ENCODE measurements at places on chromosomes 2 and 18. TPM values are rescaled to one million over a fixed set of nuclear protein-coding genes. Genes with fewer than 3 reads are reported as not detected.
A peak's percentile ranks its signal among the peaks of the same experiment; 100 is the strongest.

DNA sequence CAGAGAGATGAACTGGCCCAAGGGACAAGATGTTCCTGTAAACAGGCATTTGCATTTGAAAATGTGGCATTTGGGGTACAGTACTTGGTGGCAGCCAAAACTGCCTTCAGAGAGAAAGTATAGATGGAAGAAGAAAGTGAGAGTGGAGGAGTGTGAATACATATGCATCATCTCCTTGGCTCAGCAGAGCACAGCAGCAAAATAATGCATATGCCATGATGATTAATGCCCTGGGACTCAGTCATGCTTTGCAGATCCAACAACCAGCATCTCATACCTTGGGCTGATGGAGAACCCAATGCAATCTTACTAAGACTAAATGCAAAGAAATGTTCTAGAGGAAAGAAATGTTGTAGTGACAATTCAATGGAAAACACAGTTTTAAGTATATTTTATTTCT, 29.7 kb upstream of the CYTIP start:
- H3K27ac ChIP-seq = no peak overlapping the region
- H3K4me3 ChIP-seq = no peak overlapping the region
- DNase-seq = no peak
- H3K4me1 ChIP-seq = peaks cover 7% of the 10 kb centered on the region
- H3K36me3 ChIP-seq = no peaks in the 10 kb centered on the region

SPP2 gene
- not detected for total RNA-seq

GRCh38 chr18:13412017-13412416, 193.5 kb downstream of the LDLRAD4 start:
- H3K36me3 ChIP-seq = no peaks in the 10 kb centered on the region
- H3K4me3 ChIP-seq = no peak overlapping the region
- H3K4me1 ChIP-seq = no peaks in the 10 kb centered on the region
- H3K27ac ChIP-seq = no peak overlapping the region

GRCh38 chr2:8752385-8752784, 70.5 kb downstream of the ID2 start:
- no peak for DNase-seq
- no peak overlapping the region for H3K27ac ChIP-seq
- no peak overlapping the region for H3K4me3 ChIP-seq
- no peaks in the 10 kb centered on the region for H3K27me3 ChIP-seq
- no peaks in the 10 kb centered on the region for H3K4me1 ChIP-seq

PTH2R gene
- total RNA-seq = not detected

DNA sequence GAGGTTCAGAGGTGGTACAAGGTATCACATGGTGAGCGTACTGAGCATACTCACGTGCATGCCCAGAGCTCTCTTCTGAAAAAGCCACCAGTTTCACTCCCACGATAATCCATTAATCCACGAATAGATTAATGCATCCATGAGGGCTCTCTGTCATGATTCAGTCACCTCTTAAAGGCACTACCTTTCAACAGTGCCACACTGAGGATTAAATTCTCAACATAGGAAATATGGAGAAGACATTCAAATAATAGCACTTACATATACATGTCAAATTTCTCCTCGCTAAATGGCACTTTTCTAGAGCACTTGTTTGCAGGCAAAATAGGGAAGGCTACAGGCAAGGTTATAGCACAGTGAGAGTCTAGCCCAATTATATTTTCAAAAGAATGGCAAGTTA, 825.9 kb downstream of the TRIB2 start:
- no peak overlapping the region for H3K27ac ChIP-seq
- peaks cover 37% of the 10 kb centered on the region for H3K4me1 ChIP-seq
- no peaks in the 10 kb centered on the region for H3K36me3 ChIP-seq
- DNase-seq = no peak

GRCh38 chr2:221602938-221603337, 30.8 kb upstream of the EPHA4 start:
- no peaks in the 10 kb centered on the region for H3K4me1 ChIP-seq
- H3K27me3 ChIP-seq = no peaks in the 10 kb centered on the region
- H3K36me3 ChIP-seq = no peaks in the 10 kb centered on the region
- H3K4me3 ChIP-seq = no peak overlapping the region
- no peak for DNase-seq

- DNase-seq = no peak
- H3K4me3 ChIP-seq = no peak overlapping the region
- H3K36me3 ChIP-seq = no peaks in the 10 kb centered on the region
- no peak overlapping the region for H3K27ac ChIP-seq
- no peaks in the 10 kb centered on the region for H3K27me3 ChIP-seq
Observed at GRCh38 chr2:85775406-85776381, 21.9 kb downstream of the ATOH8 start.

- no peaks in the 10 kb centered on the region for H3K36me3 ChIP-seq
- H3K27me3 ChIP-seq = no peaks in the 10 kb centered on the region
- no peaks in the 10 kb centered on the region for H3K4me1 ChIP-seq
- no peak for DNase-seq
Observed at GRCh38 chr2:52613064-52613463, 1154.5 kb upstream of the CHAC2 start.

GRCh38 chr2:38765149-38765548, 12.9 kb upstream of the GEMIN6 start:
- no peak overlapping the region for H3K27ac ChIP-seq
- H3K36me3 ChIP-seq = no peaks in the 10 kb centered on the region
- no peak for DNase-seq
- H3K4me3 ChIP-seq = no peak overlapping the region
- H3K27me3 ChIP-seq = no peaks in the 10 kb centered on the region

DNA sequence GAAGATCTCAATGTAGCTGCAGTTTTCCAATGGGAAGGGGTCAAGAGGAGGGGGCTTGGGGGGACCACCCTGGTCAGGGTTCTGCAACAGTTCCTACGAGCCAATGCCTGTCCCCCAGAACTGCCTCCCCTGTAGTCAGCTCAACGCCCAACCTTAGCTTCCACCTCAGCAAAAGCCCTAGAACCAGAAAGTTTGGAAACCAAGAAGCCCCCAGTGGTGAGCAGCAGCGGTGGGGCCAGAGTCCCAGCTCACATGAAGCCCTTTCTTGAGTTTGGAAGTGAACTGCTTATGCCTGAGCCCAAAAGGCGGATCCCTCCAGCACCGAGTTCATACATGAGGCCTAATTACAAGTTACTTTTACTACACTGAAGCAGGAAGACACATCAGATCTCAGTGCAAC, 162.4 kb downstream of the HDAC4 start:
- H3K36me3 ChIP-seq = no peaks in the 10 kb centered on the region
- H3K27me3 ChIP-seq = no peaks in the 10 kb centered on the region
- no peak overlapping the region for H3K27ac ChIP-seq
- H3K4me1 ChIP-seq = peaks cover 5% of the 10 kb centered on the region
- H3K4me3 ChIP-seq = no peak overlapping the region

GRCh38 chr2:109613081-109613921, 465 bp downstream of the SEPTIN10 start:
- peak overlapping the region; percentile 66 for H3K4me3 ChIP-seq
- no peaks in the 10 kb centered on the region for H3K36me3 ChIP-seq
- peak; percentile 47 for DNase-seq
- no peaks in the 10 kb centered on the region for H3K27me3 ChIP-seq
- H3K4me1 ChIP-seq = peaks cover 35% of the 10 kb centered on the region
- peak overlapping the region; percentile 98 for H3K27ac ChIP-seq

DNA sequence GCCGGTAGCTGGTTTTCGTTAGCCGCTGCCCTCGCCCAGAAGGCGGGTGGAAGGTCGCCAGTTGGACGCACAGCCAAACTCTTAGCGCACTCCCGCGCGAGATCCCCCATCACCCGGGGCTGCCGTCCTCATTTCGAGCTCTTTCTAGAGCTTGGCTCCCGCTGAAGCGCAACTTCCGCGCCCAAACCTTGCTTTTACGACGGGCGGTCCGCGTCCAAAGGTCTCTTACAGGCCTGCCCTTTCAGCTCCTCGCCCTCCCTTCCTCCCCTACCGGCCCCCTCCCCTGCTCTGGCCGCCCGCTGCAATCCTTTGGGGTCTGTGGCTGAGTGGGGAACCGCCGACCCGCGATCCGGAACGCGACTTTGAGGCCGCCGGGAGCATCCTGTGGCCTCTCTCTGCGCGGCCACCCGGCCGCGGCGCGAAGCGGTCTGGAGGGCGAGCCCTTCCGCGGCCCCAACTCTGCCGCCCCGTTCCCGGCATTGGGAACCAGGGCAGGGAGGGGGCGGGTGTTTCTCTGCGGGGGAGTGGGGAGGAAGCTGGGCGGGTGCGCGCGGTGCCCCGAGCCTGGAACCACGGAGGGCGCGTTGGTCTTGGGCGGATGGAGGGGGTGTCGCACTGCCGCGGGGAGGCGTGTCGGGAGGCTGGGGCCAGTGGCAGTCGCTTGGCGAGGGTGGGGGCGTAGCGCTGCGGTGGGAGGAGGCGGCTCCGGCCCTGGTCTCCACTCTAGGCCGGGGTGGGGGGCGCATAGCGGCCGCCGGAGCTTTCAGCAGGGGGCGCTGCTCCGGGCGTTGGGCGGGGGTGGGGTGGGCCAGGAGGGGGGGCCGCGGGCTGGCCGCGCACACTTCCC, at the start of gene GDF7:
TSS of gene GDF7 (plus strand) at position 841 of the 847 bp plus-strand sequence. CDS start 96 bp downstream, outside the sequence.
- peaks cover 22% of the 10 kb centered on the region for H3K27me3 ChIP-seq
- no peak for DNase-seq
- no peak within 1 kb of the TSS for H3K4me3 ChIP-seq
- no peak within 1 kb of the TSS for H3K27ac ChIP-seq

DNA sequence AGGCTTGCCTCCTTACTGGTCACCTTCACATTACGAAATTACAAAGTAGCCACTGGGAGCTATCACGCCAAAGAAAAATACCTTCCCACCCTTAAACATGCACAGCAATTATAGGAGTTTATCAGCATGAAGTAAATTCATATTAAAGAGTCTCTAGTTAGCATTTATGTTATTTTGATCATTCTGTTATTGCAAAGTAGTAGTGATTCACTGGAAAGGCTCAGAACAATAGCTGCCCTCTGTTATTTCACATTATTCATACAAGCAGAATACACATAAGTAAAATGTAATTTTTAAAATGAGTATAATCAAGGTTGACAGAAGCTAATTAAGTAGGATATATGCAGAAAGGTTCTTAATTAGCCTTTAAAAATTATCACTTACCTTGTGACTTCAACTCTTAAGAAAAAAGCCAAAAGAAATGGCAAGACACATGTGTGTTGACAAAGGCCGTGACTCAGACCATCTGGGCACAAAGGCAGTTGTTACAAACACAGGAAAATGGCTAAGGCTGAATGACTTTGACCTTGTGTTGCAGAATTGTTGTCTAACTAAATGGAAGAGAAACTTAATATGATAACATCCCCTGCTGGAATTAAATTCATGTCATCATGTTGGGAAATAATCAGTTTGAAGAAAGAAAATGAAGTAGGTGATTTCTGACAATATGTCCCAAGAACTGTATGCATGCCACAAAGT, 108.3 kb downstream of the ARL6IP6 start:
- no peak overlapping the region for H3K27ac ChIP-seq
- H3K4me3 ChIP-seq = no peak overlapping the region
- H3K4me1 ChIP-seq = peaks cover 6% of the 10 kb centered on the region
- H3K36me3 ChIP-seq = no peaks in the 10 kb centered on the region
- no peak for DNase-seq

GRCh38 chr2:118333664-118334063, 245.4 kb downstream of the INSIG2 start:
- H3K4me3 ChIP-seq = no peak overlapping the region
- H3K4me1 ChIP-seq = no peaks in the 10 kb centered on the region
- no peak overlapping the region for H3K27ac ChIP-seq

IL36G gene
- not detected for total RNA-seq

GRCh38 chr2:206940546-206940945, 1.2 kb downstream of the CPO start:
- H3K36me3 ChIP-seq = no peaks in the 10 kb centered on the region
- no peak for DNase-seq
- no peaks in the 10 kb centered on the region for H3K27me3 ChIP-seq
- no peak overlapping the region for H3K4me3 ChIP-seq

- H3K27me3 ChIP-seq = peaks cover 17% of the 10 kb centered on the region
- H3K27ac ChIP-seq = no peak overlapping the region
- peaks cover 12% of the 10 kb centered on the region for H3K4me1 ChIP-seq
Observed at GRCh38 chr2:105400138-105400540, 1.3 kb upstream of the FHL2 start.

DNA sequence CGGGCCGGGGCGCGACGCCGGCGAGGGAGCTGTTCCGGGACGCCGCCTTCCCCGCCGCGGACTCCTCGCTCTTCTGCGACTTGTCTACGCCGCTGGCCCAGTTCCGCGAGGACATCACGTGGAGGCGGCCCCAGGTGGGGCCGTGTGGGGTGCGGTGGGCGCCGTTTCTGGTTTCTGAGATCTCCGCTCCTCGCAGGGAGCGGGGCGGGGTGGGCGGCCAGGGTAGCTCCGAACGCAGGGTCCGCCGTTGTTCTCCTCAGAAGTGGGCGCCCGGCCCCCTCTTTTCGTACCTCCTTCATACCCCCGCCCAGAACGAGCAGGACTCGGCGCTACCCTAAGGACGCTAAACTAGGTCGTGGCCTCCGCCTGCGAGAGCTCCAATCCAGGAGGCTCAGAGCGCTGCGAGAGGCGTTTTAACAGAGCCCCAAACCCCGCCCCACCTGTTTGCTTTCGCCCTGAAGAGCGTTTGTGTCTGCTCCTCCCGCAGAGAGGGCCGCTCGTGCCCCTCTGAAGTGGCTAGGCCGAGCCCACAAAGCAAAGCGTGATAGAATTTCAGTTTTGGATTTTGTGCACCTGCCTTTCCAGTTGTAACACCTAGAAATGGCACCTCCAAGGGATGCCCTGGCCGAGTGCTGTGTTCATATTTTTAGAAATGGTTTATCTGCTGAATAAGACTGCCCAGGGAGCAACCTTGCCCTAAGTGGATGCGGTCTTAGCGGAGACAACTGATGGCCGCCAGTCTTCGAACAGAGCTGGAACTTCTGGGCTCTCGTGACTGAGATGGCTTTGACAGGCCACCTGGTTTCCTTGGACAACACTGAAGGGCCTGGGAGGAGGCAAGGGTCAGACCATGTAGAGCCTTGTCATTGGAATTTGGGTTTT, 626 bp downstream of the CAPN10 start:
- DNase-seq = no peak
- H3K27me3 ChIP-seq = no peaks in the 10 kb centered on the region
- H3K4me1 ChIP-seq = peaks cover 35% of the 10 kb centered on the region
- H3K36me3 ChIP-seq = no peaks in the 10 kb centered on the region
- H3K4me3 ChIP-seq = peak overlapping the region; percentile 52

DNA sequence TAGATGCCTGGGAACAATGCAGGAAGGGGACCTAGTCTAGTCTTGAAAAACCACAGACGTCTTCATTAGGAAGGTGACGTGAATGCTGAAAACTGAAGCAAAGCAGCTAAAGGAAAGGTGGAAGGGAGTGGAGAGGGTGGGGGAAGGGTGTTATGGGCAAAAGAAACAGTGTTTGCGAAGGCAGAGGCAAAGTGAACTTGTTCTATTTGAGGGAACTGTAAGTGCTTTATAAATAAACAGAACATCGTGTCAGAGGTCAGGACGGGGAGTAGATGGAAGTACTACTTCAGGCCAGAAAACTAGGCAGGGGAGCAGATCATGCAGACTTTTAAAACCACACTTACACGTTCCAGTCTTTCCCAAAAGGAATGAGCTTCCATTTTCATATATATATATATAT, 57.8 kb downstream of the FASTKD2 start:
- H3K4me1 ChIP-seq = no peaks in the 10 kb centered on the region
- H3K36me3 ChIP-seq = no peaks in the 10 kb centered on the region
- no peaks in the 10 kb centered on the region for H3K27me3 ChIP-seq
- DNase-seq = no peak
- no peak overlapping the region for H3K27ac ChIP-seq

- H3K36me3 ChIP-seq = no peaks in the 10 kb centered on the region
- no peaks in the 10 kb centered on the region for H3K27me3 ChIP-seq
- no peak for DNase-seq
Observed at GRCh38 chr2:235500110-235500760, 6.4 kb downstream of the AGAP1 start.

- no peaks in the 10 kb centered on the region for H3K36me3 ChIP-seq
- no peaks in the 10 kb centered on the region for H3K4me1 ChIP-seq
- no peak overlapping the region for H3K4me3 ChIP-seq
- no peak overlapping the region for H3K27ac ChIP-seq
- no peaks in the 10 kb centered on the region for H3K27me3 ChIP-seq
- DNase-seq = no peak
Observed at GRCh38 chr2:52821631-52822030, 946.0 kb upstream of the CHAC2 start.

Measured in body of pancreas (tissue), 4 donors.